ENCODE measurements at places on chromosomes 7 and 10.

GRCh38 chr10:128297709-128298378 lies 171.6 kb upstream of the MKI67 start:
- no peak for DNase-seq

DNA sequence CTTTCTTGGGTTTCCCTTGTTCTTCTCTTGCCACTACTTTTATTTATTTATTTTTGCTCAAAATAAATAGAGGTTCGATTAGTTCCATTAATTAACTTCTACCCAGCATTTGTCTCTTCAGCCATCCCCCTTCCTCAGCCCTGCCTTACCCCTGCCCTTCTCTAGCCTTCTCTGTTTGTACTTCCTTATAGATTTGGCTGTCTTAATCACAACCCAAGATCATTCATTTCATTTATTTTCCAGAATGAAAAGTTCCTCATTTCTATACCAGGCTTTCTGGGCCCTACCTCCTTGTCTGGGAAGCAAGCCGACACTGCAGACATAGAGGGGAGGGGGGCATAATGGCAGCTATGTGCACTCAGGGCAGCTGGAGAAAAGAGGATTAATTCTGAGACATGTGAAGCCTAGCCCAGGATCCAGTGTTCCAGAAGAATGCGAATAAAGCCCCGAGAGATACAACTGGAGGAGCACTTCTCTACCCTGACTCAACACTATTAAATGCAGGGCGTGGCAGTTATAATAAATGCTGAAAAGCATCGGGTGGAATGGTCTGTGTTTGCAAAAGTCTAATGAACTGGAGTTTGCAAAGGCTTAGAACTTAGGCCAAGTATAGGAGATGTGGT lies 6.4 kb upstream of the PDCD4 start:
- DNase-seq = no peak

DNA sequence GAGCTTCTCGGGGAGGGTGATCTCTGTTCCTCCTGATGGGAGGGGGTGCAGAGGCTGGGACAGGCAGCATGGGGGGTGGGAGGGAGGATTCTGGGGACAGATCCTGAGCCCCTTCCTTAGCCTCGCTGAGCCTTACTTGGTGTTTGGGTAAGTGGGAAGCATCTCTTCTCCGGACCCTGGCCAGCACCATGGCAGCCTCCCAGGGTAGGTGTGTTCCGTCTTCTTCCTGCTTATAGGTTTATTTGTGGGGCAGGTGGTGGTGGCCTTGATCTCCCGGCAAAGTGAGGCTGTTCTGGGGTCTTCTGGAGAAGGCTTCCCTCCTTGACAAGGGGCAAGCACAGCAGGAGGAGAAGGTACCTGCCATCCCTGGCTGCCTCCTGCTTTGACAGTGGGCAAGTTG lies 226.9 kb downstream of the GLRX3 start:
- DNase-seq = peak; percentile 36

GRCh38 chr7:19916046-19916445 lies 142.6 kb upstream of the TMEM196 start:
- no peak for DNase-seq

- DNase-seq = no peak
Observed at GRCh38 chr10:72638586-72639440, 12.9 kb upstream of the MICU1 start.

GRCh38 chr7:94135180-94135579 lies 131.0 kb upstream of the BET1 start:
- no peak for DNase-seq

DNA sequence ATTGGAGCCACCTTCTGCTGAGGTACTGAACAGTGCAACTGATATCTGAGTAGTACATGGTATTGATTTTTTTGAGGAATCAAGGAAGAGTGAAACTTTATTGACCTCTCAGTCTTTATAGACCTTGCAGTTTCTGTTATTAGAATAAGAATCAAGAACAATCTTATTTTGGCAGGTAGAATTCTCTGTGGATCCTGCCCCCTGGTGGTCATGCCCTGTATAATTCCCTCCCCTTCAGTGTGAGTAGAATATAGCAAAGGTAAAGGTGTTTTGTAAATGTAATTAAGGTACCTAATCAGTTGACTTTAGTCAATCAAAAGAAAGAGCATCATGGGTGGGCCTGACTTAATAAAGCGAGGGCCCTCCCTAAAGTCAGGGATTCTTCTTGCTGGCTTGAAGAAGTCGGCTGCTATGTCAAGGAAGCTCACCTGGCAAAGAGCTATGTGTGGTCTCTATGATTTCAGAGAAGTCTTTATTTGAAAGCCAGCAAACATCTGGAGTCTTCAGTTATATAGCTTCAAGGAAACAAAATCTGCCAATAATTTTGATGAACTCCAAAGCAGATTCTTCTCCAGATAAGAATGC lies 142.8 kb downstream of the LSM5 start:
- no peak for DNase-seq

DNA sequence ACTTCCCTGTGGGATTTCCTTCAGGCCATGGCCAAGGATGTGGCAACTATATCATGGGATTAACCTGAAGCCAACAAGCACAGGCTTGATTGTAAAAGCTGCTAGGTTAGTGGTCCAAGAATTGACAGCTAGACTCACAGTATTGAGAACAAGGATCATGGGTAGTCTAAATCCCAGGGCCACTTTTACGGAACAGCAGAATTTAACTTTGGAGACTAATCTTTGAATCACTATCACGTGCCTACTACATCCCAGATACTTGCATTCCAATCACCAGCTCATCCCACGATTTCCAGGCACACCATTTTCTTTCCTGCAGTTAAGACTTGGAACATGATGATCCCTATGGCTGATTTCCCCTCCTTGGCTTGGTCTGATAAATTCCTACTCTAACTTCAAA lies 65.6 kb upstream of the ADO start:
- DNase-seq = no peak

DNA sequence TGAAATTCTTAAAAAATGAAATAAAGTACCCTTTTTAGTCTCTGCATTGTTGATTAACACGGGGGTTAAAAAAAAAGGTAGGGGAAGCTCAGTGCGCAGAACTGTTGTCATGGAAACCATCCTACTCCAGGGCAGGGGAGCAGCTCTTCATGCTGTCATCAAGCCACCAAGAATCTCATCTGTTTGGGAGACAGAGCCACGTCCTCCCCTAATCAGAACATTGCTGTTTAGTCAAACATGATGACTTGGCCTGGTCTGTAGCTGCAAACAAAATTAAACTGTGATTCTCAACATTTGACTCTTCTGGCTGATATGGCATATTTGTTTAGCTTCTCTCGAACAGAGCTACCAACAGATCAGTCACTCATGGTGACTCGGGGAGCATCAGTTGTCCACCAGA lies 254.4 kb upstream of the KLF14 start:
- DNase-seq = no peak

GRCh38 chr7:70384024-70384423 lies 747.9 kb upstream of the GALNT17 start:
- DNase-seq = no peak

DNA sequence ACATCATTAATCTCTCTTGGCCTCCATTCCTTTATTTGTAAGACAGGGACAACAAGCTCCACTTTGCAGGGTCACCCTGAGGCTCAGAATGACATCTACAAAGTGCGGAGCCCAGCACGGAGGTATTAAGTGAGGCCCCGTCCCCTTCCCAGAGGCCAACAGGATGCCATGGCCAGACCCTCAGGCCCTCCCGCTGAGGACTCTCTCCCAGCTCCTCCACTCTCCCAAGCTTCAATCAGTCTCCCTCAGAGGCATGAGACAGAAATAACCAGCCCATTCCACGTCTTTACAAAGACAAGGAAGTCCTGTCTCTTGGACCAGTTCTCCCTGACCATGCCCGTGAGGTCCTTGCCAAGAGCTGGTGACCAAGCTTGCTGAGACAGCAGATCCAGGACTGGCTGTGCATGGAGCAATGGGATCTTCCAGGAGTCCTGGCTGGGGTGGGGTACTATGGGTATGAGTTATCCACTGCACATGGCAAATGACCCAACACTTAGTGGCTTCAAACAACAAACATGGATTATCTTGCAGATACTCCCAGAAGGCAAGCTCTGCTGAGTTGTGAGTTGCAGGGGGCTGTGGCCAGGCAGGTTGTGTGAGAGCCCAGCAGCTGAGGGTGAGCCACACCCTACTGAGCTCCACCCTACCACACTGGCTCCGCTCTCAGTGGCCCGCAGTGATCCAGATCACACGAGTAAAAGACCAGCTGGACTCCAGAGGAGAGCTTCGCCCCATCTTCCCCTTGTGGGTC lies 4.3 kb upstream of the PPIF start:
- peak; percentile 69 for DNase-seq

DNA sequence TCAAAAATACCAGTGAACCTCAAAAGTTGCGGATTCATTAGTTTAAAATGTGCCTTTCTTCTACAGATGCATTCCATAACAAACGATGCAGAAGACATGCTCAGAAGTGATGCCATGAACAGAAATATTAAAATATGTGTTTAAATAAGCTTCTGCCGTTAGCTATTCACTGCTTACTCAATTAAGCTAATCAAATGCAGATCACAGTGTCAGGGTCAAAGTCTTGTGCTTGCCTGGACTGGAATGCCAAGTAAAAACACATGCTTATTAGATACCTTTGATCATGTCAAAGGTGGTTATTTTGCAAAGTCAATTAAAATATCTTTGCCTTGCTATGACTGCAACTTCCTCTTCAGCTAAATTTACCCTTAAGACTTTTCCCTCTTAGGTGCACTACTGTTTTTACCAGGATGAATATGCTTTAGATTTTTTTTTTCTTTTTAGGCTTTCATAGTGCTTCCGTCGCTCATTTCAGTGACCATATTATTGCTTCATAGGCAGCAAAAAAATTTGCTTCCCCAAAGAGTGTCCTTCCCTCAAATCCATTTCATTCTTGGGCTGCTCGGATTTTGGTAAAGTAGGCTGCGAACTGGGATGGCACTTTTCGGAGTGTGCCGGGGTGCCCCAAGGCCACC lies 905 bp downstream of the ASB13 start:
- DNase-seq = no peak

DNA sequence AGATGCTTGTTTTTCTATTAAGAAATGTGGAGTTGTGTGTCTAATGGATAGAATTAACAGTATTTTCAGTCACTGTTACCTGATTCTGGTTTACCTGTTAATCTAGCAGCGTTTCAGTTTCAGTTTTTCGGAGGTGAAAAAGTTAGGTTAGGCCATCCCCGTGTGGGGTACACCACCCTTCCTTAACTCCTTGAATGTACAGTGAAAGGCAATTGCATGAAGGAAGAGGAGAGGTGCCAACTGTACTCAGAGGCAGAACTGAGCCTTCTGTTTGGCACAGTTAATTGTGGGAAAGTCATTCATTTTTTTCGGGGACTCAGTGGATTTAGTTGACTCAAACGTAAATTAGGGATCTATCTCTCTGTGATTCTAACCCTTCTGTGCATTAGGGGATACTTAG lies 35.5 kb downstream of the RPA3 start:
- no peak for DNase-seq

DNA sequence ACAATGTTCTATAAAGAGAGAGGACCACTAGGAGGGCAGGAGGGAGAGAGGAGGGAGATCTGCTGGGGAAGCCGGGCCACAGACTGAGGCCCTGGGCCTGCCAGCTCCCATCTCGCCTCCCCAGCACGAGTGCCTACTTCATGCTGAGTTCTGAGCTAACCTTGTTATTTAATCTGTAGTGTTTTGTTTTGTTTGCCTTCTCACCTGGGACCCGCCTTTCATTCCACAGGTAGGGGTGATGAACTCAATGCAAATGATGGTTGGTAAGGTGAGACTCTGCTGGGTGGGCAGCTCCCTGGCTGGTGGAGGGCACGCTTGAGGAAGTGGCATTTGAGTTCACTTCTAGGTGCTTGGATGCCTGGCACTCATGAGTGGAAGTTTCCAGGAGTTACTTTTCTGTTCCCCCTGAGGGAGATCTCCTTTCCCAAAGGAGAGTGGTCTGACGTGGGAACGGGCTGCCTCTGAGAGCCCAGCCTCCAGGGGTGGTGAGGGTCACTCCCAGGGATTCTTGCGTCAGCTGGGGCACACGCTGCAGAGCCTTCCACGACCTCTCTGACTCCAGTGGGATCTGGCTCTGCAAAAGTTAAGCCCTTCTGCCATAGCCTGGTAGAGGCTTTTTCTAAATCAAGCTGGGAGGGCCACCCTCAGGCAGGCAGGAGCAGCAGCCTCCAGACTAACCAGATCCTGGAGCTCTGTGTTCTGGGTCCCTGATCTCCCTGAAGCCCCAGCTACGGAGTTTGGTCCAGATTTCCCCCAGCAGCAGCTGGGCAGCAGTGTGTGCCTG lies 22.4 kb downstream of the UBTD1 start:
- no peak for DNase-seq

DNA sequence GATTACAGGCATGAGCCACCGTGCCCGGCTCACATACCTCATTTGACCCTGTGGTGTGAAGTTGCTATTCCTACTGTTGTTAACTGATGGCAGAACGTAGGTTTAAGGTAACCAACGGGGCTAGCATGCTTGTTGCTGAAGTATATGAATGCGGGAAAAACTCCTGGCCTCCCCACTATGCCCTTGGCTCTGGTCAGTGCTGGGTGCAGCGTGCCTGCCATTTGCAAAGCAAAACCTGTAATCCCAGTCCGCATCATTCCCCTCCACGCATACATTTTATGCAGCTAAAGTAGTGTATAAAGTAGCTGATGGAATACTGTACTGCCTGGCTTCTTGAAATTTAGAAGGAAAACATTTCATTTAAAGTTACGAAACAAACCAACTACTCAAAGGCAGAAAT lies 273.3 kb downstream of the SDK1 start:
- no peak for DNase-seq

Measured in coronary artery (tissue), 2 donors.